ENCODE measurements at places on chromosomes 13 and 19.

GRCh38 chr13:106490569-106491321, 44.7 kb downstream of the EFNB2 start:
- no peak for DNase-seq

DNA sequence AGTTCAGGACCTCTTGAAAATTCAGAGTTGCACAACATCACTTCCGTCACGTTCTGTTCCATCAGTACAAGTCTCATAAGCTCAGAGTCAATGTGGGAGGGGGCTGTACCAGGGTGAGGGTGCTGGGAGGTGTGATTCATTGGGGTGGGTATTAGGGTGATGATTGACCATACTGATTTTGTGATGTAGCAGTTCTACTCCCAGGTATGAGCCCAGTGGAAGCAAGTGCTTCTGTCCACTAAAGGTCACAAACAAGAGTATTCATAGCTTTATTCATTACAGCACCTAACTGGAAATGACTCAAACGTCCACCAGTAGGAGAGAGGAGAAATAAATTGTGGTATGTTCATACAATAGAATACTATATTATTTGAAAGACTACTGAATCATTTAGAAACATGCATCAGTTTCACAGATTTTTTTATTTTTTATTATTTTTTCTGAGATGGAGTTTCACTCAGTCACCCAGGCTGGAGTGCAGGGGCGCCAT, 12.1 kb upstream of the UPF3A start:
- DNase-seq, result no peak

DNA sequence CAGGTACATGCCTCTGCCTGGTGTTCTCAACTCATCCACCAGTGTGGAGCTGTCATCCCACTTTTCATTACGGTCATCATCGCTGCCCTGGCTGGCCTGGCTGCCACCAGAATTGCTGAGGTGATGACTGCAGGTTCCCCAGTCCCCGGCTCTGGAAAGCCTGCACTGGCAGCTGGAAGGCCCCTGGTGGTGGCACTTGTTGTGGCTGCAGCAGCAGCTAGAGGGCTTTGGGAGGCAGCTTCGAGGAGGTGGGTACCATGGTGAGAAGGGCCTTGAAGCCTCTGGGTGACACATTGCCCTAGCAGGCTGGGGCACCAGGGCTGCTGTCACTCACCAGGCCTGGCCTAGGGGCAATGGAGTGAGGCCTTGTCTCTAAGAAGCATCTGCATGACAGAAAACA, 25.3 kb upstream of the ZNF14 start:
- no peak for DNase-seq

DNA sequence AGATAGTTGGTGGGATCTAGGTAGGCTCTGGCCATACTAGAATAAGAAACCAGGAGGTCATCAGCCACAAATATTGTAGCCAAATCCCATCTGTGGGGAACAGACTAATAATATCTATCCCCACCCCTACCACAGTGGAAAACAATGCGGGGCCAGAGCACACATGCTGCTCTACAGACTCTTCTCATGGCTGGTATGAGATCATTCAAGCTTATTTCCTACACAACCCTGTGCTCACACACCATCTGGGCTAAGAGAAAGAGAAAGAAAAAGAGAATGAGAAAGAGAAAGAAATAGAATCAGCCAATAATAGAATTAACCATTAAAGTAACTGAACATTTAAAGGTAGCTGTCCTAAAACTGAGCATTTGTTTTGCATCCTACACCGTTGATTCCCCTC, 1268.4 kb upstream of the SPRY2 start:
- no peak for DNase-seq

DNA sequence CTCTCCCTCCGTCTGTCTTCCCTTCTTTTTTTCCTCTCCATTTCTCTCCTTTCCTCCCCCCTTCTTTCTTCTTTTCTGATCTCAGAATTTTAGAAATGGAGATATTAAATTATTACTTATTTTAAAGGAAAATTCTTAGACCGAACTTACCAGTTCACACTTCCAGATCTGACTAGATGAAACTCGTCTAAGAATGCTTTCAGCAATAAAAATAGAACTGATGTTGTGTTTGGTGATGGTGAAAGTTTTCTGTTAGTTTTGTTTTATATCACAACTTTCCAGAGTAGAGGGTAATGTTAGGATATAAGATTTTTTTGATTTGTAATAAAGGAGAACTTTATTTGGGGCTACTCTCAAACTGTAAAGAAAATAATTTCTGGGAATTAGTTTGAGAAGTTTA, 29.9 kb downstream of the UCHL3 start:
- no peak for DNase-seq

DNA sequence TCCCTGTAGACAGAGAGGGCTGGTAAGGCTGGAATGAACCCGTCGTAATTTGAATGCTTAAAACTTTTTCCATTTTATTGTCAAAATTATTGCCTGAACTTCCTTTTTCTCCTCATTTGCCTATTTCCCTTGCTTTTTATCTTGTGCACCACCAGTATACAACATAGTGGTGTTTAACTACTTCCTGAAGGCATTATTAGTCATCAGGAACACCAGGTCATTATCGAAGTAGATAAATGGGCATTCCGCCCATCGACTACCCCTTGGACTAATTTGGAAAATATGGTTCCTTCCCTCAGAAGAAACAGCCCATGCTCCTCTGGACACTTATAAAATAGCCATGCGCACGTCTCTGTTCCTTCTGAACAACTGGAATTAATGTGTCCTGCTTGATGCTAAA, 232.1 kb downstream of the TM9SF2 start:
- DNase-seq, result no peak
